IPS-NIHi11 (cell line): ENCODE measurements at places on chromosomes 11 and 22.
A peak's percentile ranks its signal among the peaks of the same experiment; 100 is the strongest.

DNA sequence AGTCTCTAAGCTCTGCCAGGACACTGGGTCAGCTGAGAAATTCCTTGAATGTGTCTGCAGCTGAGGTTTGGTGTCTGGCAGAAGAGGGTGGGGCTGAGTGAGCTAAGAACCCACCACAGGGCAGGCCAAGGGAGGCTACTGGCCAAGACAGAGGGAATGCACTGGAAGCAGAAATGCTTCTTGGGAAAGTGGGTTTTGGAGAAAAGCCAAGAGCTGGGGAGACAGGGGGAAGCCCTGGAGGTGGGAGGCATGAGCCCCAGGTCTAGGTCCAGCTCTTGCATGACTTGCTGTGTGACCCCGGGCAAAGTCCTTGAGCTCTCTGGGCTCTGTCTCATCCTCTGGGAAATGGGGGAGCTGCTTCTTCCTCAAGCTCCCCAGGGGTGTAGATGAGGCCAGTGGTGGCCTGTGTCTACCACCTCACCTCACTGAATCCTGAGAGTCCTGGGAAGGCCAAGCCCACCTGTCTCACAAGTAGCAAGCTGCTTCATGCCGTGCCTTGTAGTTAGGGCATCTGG lies 2.3 kb downstream of the MMP11 start:
- no peak for DNase-seq

GRCh38 chr11:108817976-108818375 lies 153.1 kb downstream of the DDX10 start:
- no peak for DNase-seq

- DNase-seq = no peak
These were observed 56.6 kb upstream of the LIN7C start for GRCh38 chr11:27563201-27563600.

- DNase-seq = no peak
These were observed 15.0 kb downstream of the ALKBH3 start for GRCh38 chr11:43895601-43896000.

DNA sequence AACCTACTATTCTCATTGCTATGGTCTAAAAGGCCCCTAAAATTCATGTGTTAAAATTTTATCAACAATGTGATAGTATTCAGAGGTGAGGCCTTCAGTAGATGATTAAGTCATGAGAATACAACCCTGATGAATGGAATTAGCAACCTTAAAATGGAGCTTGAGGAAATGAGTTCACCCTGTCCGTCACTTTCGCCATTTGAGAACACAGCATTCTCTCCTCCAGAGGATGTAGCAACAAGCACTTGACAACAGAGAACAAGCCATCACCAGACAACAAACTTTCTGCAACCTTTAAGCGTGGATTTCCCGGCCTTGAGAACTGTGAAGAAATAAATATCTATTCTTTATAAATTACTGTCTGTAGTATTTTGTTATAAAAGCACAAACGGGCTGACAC lies 197.0 kb downstream of the SBF2 start:
- no peak for DNase-seq

GRCh38 chr11:126339863-126340434 lies 15.5 kb upstream of the ST3GAL4 start:
- no peak for DNase-seq

- no peak for DNase-seq
These were observed 201.9 kb upstream of the PITPNB start for GRCh38 chr22:28120691-28121592.

- DNase-seq = peak; percentile 64
These were observed 5.4 kb upstream of the HDHD5 start for GRCh38 chr22:17164392-17165024.

DNA sequence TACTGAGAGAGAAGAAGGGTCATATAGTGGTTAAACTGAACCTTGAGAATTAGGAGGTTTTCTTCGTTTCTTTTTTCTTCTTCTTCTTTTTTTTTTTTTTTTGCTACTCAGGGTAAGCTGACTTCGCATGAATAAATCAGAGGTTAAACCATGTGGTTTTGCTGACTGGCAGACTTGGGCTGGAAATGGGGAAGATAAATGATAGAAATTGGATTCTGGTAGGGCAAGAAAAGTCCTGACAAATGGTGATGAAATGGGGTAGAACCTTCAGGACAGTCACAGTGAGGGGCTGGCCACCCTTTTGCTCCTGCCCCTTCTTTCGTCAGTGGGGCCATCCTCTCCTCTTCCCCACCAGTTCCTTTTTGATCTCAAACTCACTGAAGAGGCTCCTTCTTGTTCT lies 1.6 kb upstream of the SWAP70 start:
- no peak for DNase-seq

GRCh38 chr11:16987205-16987568 lies 27.0 kb downstream of the PLEKHA7 start:
- peak; percentile 84 for DNase-seq

DNA sequence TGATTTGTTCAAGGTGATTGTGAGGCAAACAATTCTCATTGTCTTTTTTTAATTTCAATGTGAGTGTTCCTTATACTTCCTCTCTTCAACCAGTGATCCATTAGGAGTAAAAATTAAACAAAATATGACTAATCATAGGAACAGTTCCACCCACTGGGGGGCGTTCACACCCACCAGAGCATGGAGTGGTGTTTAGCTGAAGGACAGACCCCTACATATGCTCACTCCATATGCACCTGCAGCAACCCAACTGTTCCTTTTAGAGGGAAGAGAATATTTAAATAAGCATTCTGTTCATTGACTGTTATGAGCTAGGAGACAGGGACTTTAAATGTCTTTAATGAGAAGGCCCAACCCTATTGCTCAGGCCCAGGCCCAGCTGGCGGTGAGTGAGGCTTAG lies 78.7 kb upstream of the DRD2 start:
- no peak for DNase-seq

DNA sequence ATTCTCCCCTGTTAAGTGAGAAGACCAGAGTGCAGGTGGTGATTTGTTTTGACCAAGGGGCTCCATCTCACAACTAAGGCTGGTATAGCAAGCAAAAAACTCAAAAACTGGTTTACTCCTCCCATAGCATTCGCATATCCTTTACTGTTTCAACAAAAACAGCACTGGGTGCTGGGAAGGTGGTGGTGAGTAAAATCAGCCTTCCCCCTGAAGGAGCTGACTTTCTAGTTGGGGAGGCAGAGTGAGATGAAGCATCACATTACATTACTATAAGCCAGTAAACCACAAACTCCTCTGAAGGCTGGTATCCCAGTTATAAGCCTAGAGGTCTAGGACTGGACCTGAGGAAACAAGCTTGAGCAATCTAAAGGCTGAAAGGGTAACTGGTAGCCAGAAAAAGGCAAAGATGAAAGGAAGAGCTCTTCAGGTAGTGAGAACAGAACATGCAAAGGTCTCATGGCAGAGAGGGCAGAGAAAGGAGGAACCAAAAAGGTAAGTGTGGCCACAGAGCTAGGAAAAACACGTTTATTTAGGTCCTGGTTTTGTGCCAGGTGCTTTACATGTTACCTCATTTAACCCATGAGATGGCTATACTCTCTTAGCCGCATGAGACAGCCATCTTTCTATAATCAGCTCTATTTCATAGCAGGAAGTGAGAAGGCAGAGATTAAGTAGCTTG lies 22.3 kb downstream of the TMEM123 start:
- no peak for DNase-seq

DNA sequence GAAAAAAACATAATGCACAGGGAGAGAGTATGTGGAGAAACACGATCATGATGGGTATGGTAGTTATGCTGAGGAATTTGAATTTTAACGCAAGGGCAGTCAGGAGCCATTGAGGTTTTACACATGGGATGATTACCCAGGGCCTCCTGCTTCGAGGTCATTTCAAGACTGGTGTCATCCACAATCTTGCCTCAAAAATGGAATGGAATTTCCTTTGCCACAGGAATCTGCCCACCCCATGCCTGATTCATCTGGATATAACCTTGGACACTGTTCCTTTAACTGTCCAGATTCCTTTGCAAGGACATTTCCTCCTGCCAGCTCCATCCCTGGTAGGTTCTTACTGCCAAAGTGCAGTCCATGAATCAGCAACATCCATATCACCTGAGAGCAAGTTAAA lies 655.9 kb upstream of the TENM4 start:
- no peak for DNase-seq

- DNase-seq = no peak
These were observed 55.3 kb downstream of the BBOX1 start for GRCh38 chr11:27095887-27096286.

DNA sequence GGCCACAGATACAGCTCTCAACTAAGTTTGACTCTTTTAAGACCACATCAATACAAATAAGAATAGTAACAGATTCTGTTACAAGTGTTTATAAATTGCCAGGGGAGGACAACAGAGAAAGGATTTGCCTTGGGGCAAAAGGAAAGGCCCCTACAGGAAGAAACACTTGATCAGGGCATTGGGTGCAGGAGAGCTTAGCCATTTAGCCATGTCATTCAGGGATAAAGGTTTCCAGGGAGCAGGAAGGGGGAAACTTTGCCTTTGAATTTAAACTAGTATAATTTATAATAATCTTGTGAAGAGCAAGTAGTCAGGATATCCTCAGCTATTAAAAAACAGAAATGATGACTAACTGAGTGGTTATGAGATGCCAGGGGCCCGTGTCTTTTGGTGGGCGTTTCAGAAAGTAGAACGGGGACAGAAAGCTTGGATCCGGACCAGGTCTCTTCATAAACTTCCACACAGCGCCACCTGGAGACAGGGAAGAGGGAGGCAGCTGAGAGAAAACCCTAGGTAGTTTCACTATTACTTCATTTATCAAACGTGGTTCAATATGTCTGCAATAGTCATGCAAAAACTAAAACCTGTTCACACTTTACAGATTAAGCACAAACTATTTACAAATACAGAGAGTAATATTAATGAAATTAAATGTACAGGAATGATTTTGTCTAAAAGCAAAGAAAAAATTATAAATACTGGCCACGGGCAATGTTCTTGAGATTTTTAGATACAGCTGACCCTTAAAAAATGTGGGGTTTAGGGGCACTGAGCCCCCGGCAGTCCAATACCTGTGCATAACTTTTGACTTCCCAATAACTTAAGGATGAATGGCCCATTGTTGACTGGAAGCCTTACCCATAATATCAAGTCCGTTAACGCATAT lies 11.0 kb upstream of the SLC5A4 start:
- peak; percentile 74 for DNase-seq

DNA sequence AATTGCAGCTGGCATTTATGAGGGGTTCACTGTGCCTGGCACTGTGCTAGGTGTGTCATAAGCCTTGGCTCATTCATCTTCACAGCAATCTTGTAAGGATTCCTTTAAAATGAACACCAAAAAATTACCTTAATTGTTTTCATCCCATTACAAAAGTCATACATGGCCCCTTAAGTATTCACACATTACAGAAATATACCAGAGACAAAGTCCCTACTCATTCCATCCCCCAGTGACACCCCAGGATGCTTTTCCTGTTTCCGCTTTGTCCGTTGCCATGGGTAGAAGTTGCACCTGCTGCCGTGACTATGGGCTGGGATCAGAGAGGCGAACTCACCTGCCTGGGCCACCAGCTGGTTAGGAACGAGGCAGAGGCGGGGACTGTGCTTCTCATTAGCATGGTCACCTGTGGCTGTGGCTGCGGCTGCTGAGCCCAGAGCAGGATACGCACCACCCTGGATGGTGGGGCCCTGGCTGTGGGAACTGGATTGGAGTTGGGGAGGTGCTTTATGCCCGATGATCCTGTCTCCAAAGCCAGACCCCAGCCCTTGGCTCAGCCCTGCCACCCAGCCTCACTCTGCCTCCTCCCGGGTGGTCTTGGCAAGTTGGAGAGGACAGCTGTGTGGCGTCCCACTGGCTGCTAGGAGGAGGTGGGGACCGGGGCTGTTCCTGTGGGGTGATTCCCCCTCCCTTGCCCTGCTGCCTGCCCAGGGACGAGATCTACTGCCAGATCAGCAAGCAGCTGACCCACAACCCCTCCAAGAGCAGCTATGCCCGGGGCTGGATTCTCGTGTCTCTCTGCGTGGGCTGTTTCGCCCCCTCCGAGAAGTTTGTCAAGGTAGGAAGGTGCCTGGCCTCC lies 60.8 kb downstream of the MYO7A start:
- peak; percentile 51 for DNase-seq

- DNase-seq = peak; percentile 53
These were observed 13.9 kb downstream of the SLC35E4 start for GRCh38 chr22:30649430-30650007.

GRCh38 chr11:104967534-104968354 lies 630 bp downstream of the CASP4 start:
- no peak for DNase-seq

GRCh38 chr11:71491940-71492339 lies 35.1 kb upstream of the KRTAP5-7 start:
- DNase-seq = no peak

DNA sequence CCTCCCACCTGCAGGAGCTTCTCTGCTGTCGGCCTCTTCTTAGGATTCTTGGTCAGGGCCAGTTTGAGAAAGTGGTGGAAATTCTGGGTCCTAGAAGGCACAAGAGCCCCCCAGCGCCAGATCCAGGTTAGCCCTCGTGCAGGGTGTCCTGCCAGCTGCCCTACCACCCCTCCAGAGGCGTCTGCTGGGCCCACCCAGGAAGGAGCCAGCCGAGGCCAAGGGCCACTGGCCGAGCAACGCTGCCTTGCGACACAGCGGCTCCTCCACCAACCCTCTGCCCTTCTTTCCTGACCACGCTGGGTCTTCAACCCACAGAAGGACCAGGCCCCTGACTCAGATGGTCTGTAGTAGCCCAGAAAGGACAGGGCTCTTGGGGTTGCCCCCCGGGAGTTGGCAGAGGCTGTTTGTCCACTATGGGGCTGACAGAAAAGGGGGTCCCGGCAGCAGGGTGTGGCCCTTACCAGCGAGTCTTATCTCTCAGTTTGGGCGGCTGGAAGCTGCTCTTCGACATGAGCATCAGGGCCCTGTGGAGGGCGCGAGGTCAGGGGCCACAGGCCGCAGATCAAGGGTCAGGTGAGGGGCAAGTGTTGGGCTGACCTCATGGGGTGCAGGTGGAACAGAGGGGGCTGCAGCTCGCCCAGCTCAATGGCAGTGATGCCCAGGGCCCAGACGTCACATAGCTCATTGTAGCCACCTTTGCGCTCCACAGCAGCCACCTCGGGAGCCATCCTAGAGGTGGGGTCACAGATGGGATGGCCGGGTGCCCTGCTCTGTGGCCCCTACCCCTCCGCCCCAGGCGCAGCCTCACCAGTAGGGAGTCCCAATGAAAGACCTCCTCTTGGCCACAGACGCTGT lies 2.5 kb downstream of the MAP4K2 start:
- no peak for DNase-seq

GRCh38 chr22:36144886-36145541 lies 15.5 kb downstream of the APOL3 start:
- DNase-seq = peak; percentile 72
